ENCODE measurements at places on chromosomes 1 and 21.
A peak's percentile ranks its signal among the peaks of the same experiment; 100 is the strongest.

DNA sequence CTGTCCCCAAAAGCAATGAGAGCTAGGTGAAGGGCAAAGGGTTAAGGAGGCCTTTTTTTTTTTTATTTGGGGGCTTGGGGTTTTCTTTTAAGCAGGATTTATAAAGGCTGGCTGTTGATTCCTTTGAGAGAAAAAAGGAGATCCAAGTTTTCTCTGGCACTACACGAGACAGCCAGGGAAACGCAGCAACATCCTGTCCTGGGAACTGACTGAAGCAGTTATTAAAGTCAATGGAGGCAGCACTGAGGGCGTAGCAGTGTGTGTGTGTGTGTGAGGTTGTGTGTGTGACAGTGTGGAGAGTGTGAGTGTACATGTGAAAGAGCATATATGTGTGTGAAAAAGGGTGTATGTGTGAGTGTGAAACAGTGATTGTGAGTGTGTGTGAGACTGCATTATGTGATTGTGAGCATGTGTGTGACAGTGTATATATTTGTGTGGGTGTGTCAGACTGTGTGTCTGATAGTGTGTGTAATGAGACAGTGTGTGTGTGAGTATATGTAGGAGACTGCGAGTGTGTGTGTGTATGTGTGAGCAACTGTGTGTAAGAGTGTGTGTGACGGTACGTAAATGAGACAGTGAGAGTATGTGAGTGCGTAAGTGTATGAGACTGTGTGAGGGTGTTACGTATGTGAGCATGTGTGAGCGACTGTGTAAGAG is 65.9 kb upstream of the TIAM1 start:
- no peak for DNase-seq

GRCh38 chr1:2145946-2146835 is 48.4 kb downstream of the FAAP20 start:
- DNase-seq: no peak

- no peak for DNase-seq
Measured at GRCh38 chr1:47873337-47873736, 123.8 kb downstream of the TRABD2B start.

DNA sequence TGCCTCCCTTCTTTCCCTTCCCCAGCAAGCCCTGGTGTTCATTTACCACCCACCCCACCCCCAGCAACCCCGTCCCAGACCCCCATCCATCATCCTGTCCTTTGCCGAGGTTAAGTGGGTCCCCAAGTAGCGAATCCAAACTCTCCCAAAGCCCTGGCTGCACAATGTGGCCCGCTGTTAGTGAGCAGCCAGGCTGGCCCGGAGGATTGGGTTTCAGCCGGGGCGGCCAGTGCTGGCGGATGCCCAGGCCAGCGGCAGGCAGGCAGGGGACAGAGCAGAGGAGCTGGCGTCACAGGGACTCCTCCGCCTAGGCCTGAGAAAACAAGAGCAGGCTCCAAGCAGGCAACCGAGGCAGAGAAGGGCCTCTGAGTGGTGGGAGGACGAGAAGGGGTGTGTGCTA is 61.4 kb downstream of the EPHB2 start:
- DNase-seq: peak; percentile 46

DNA sequence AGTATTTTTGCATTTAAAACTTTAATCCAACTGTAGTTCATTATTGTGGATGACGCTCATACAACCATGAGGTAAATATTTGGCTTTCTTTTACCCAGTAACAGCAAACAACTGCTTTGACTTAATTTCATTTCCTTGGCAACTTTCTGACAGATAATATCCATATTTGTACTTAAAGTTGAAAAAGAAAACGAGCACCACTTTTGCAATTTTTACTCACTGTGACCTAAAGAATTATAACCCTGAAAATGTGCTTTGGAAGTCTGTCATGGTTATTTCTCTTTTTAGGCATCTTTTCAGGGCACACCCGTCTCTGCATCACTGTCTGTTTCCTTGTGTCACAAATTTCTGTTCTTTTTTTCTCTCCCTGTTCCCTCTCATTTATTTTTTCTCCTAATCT is 918 bp upstream of the CD2 start:
- DNase-seq: no peak

- no peak for DNase-seq
Measured at GRCh38 chr1:173580658-173581057, 22.2 kb downstream of the SLC9C2 start.

- no peak for DNase-seq
Measured at GRCh38 chr1:201676197-201676596, 137.3 kb downstream of the NAV1 start.

- DNase-seq: peak; percentile 71
Measured at GRCh38 chr1:155050560-155051341, at the start of gene ADAM15. ADAM15 (plus strand) TSS chr1:155051316; CDS start chr1:155051387, 71 bp downstream.

GRCh38 chr1:183374825-183375224 is 43.4 kb downstream of the NMNAT2 start:
- no peak for DNase-seq

DNA sequence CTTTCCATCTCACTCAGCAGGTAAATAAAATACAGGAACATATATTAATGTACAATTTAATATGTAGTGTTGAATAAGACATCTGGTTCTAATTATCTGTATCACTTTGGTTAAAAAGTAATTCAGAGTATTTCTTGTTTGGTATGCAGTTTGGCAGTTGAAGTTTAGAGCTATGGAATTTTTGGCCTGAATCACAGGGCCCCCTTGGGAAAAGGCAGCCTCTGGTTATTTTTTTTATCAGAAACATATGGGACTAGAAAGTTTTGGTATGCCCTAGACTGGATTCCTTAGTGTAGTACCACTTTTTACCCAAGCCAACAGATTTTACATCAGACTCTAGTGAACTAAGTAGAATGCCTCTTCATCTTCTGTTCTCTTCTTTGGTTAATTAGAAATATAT is 26.4 kb downstream of the CNST start:
- DNase-seq: no peak

DNA sequence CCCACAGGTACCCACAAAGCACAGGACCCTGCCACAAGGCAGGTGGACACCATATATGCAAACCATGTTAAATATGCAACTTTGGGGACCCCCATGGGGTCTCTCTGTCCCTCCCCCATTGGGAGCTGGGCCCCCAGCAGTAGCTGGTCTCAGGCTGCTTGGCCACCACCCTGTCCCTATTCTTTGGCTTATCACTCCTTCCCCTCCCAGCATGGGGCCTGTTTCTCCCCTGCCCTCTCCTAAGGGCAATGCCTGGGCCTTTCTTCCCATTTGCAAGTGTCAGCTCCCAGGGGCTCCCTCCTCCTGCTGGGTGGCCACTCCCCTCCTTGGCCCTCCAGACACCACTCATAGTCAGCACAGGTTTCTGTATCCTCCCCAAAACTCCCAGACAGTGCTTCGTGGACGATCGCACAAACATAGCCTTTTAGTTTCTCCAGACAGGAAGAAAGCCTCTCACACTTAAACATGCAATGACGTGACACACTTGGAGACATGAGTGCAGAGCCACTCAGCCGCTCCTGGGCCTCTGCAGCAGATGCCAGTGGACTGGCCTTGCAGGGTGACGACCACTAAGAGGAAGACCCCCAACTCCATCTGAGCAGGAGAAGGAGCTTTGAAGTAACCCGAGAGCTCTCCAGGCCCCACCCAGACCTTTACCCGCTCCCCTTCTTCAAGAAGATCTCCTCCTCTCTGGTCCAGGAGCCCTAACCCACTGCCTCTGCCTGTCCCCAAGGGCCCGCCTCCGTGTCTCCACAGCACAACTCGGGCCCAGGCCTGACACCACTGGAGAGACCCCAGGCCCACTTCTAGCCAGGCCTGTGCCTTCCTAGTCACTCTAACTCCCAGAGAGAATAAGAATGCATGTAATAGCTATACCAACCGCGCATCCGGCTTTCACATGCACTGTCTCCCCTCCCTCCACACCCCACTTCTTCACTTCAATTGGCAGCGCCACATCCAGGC is 22.9 kb downstream of the CITED4 start:
- no peak for DNase-seq

DNA sequence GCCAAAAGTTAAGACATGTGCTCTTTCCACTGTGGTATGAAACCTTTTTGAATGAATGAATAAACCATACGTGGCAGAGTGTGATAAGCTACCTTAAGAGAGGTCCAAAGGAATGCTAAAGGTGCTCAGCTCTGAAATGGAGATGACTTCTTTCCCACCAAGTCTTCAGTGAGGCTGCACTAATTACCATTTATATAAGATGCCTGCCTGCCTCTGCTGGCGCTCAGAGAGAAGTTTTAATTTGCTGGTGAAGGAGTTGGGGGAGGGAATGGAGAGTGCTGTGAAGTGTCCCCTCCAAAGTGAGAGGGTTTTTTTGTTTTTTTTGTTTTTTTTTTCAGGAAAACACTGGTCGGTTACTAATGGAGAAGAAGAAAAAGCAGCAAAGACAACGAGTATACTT is 559.0 kb downstream of the OMA1 start:
- DNase-seq: peak; percentile 40

DNA sequence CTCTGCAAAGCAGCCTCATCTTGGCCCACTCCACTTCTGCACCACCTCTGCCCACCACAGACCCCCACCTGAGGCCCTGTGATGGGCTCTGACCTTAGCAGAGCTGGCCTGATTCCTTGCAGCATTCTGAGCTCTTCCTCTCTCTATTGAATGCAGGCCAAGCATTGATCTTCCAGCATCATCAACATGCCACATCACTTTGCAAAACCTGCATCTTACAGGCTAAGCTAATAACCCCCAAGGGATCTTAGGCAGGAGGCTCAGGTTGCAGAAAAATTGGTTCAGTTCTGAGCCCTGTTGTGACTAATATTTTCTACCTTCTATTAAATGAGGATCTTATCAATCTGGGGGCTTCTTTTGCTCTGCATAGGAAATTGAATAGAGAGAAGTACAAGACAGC is 78.7 kb downstream of the ATP1A1 start:
- peak; percentile 15 for DNase-seq

GRCh38 chr1:41381692-41382479 is 20.7 kb downstream of the FOXO6 start:
- no peak for DNase-seq

DNA sequence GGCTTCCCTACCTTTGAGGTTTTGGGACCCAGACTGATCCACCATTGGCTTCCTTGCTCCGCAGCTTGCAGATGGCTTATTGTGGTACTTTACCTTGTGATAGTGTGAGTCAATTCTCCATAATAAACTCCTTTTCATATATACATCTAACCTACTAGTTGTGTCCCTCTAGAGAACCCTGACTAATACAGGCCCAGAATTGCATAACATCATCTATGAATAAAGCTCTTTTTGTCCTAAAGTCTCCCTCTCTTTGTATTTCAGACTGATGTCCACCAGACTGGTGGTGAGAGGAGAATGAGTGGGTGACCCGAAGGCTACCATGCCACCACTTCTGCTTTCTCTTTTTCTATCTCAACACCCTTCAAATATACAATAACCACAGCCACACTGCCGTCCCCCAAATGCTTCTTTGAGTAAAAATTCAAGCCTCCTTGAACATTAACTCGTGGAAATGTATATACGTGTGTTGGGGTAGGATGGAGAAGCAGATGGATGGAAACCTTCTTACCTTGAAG is 265.7 kb downstream of the PTBP2 start:
- no peak for DNase-seq

DNA sequence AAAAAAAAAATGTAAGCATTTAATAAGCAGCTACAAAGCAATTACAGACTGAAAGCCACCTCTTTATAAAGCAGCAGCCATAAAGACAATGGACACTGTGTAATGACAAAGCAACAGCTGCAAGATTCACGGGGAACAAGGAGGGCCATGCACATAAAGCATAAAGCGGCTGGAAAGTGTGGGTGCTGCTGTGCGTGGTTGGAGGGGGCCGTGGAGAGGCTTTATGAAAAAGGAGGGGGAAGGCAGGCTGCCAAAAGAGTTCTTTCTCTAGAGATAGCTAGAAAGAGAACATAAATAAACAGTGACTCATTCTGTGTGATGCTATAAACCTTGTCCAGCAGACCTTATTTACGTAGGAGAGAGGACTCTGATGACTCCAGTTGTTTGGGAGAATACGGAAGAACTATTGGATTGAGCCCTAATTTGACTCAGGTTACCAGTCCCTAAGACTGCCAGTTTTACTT is 49.3 kb downstream of the ADAMTS1 start:
- DNase-seq: peak; percentile 43

GRCh38 chr1:181794332-181794731 is 267.2 kb downstream of the ZNF648 start:
- DNase-seq: peak; percentile 84

- DNase-seq: peak; percentile 11
Measured at GRCh38 chr1:97271916-97272788, 550.6 kb downstream of the PTBP2 start.

- no peak for DNase-seq
Measured at GRCh38 chr1:210412240-210412639, 83.5 kb downstream of the HHAT start.

GRCh38 chr1:233664804-233665574 is 51.1 kb downstream of the KCNK1 start:
- DNase-seq: peak; percentile 23

GRCh38 chr1:44135886-44136285 is 5.5 kb downstream of the KLF18 start:
- no peak for DNase-seq
